ENCODE measurements at places on chromosomes 16 and 17.

DNA sequence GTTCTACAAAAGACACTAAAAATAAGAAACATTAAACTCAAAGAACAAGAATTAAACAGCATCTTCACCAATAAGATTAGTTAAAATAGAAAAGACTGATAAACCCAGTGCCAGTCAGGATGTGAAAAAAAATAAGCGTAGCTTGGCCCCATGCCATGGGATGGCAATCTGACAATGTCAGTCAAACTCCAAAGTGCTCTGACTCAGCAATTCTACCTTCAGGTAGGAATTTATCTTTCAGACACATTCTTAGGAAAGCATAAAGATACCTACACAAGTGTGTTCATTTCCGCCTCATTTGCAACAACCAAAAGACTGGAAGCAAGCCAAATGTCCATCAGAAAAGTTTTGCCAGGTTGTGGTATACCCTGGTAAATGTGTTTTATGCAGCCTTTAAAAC is 9.1 kb upstream of the MPO start:
- no peak for DNase-seq

DNA sequence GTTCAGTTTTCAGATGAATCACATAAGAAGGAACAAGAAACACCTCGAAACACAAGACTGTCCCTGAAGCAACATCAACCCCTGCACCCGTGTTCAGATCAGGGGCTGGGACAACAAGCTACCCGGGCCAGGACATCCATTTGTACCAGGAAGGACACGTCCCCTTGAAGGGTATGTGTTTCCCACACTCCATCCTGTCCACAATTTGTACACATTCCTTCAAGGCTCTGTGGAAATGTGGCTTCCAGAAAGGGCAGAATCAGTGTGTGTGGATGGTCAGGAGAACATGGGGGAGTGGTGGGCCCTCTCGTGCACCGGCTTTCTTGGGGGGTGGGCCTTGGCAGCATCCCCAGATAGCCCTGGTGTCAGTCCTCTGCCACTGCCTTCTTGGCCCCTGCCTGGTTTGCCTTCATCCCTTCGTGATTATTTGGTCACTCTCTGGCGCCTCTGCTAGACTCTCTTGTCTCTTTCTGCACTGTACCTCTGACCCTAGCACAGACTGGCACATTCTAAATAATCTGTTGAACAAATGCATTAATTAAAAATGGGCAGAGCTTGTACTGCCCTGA is 10.3 kb downstream of the KIFC3 start:
- DNase-seq: no peak

DNA sequence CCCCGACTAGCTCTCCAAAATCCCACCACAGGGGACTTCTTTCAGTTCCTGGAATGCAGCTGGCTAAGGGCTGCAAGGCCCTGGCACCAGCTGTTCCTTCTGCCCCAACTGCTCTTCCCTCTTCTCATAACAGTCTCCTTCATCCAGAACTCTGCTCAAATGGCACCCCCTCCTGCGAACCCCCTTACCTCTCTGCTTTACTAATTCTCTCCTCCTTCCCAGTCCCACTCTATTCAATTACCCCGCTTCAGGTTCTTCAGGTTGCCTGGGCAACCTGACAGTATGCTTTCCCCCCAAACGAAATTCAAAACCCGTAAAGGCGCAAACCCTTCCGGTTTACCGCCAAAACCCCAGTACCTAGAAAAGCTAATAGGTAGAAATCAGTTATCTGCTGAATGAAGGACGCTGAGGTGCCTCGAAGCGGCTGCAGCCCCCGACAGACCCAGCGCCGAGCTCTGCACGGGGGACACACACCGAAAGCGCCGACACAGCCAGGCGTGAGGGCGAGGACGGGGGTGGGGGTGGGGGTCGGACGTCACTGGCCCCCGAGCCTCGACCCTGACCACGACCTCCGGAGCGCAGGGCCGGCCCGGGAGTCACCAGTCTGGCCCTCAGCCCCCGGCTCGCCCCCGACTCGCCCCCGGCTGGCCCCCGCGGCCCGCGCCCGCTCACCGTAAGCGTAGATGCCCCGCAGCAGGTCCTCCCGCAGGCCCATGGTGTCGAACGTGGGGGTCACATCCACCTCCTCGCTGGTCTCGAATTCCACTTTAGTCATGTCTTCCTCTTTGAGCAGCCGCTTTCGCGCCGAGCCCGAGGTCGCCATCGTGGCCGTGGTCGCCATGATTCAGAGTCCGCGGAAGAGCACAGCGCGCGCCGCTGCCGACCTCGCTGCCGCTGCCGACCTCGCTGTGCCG is 550 bp downstream of the EIF4A3 start:
- DNase-seq: no peak

DNA sequence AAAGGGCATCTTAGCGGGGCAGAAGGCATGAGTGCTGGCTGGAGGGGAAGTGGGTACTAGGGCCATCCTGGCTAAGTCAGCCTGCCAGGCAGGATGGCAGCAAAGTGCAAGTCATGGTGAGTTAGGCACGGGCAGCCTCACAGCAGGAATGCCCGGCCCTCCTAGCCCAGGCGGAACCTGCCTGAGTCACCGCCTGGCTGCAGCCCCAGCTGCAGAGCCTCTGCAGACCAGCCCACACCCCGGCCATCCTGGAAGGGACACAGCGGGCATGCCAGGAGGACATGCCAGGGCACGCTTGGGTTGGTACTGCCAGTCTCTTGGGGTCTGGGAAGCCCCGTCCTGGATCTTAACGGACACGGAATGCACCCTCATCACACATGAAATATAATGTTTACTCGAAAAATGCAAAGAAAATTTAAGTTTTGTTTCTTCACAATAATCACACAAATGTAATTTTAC is 5.0 kb upstream of the ALDH3A1 start:
- DNase-seq: no peak

DNA sequence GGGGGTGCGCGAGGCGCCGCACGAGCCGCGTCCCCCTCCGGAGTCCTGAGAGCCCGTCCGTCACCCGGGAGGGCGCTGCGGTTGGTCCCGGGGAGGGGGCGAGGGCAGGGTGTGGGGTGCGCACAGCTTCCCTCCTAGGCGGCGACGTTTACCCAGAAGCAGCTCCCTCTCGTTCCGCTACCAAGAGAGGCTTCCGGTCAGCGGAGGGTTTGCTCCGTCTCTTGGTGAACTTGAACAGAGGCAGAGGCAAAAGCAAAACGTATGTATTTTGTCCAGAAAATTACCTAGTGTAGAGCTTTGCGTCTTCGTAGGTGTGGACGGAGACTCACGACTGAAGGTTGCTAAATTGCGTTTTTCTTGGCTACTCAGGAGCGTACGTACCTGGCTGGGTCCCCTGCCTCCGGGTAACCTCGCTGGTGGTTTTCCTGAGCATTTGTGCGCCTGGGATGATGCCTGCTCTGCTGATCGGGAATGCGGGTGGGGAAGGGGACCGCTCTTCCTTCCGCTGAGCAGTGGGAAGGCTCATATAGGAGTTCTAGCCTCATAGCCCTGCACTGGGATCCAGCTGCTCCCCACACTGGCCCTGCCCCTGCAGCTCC is 833 bp downstream of the WSCD1 start:
- no peak for DNase-seq

DNA sequence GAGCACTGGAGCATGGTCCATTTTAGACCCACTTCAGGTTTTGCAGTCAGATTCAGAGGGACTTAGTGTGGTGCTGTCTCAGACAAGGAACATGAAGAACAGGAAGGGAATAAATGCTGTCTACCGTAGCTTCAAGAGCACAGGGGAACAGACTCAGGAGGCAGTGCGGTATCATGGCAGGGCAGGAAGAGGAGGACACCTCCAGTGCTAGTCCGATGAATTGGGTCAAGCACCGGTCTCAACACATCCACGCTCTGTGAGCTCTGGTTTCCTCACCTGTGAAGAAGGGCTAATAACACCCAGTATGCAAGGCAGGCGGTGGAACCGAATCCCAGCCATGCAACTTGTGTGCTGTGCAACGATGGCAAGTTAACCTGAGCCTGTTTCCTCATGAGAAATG is 3.6 kb upstream of the ANKFY1 start:
- no peak for DNase-seq

DNA sequence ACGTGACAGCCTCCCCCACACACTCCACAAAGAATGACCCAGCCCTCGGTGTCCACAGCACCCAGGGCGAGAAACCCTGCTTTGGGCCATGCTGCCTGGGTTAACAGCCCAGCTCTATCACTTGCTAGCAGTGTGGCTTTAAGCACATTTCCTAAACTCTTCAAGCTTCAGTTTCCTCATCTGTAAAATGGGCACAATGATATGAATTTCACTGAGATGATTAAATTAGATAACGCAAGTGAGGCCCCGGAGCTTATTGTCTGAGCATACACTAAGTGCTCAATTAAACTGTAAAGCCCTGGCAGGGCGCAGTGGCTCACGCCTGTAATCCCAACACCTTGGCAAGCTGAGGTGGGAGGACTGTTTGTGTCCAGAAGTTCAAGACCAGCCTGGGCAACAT is 79.4 kb downstream of the LITAF start:
- no peak for DNase-seq

- no peak for DNase-seq
Observed at GRCh38 chr16:56477096-56477878, 25.9 kb downstream of the OGFOD1 start.

- no peak for DNase-seq
Observed at GRCh38 chr16:1119766-1120576, 23.9 kb upstream of the C1QTNF8 start.

DNA sequence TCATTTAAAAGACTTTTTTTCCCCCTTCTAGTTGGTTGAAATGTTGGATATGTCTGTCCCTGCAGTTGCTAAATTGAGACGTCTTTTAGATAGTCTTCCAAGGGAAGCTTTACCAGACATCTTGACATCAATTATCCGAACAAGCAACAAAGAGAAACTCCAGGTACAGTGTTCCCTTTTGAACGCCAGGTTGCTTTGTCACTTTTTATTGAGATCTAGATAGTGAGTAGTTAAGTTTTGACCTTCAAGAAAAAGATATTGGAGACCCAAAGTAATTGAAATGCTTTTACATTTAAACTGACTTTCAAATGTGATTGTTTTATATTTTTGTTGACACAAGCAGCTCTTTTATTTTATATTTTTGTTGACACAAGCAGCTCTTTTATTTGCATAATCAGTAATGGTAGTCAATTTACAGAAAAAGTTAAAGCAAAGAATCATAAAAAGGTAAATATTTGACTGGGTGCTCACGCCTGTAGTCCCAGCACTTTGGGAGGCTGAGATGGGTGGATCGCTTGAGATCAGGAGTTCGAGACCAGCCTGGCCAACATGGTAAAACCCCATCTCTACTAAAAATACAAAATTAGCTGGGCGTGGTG is 9.3 kb upstream of the ABCC11 start:
- DNase-seq: no peak

GRCh38 chr16:1074379-1074649 is 1.8 kb downstream of the SSTR5 start:
- DNase-seq: no peak

GRCh38 chr16:695355-696089 is 5.3 kb upstream of the WDR24 start:
- DNase-seq: peak; percentile 70

- no peak for DNase-seq
Observed at GRCh38 chr17:80061421-80061820, 25.0 kb downstream of the CCDC40 start.

DNA sequence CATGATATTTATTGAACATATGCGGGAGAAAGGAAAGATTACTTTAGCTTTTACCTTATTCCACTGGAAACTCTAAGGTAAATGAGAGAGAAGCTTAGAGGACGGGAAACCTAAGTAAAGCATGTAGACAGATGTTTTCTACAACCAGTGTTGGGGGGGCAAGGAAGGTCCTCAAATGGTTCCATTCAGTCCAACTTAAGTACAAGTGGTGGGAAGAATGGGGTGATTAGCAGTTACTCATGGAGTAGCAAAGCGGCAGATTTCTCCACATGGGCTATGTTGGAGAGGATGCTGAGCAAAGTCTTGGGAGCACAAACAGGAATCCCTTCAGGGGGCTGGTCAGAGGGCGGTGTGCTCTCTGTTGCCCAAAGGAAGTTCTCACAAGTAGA is 78.6 kb downstream of the YPEL2 start:
- no peak for DNase-seq

DNA sequence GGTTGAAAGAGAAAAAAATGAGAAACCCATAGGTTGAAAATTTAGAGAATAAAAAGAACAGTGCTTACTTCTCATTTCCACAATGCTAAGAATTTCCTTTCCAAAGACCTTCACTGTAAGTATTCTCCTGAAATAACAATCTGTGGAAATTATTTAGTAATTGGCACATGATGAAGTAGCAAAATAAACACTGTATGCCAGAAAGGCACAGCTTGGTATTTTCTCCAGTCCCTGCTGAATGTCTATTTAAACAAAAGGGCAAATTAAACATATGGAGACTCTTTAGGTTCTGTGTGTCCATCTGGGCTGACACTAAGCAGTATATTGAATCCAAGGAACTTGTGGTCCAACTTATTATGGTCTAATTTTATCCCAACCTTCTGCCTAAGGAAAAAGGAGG is 46.1 kb downstream of the CHCT1 start:
- DNase-seq: no peak

DNA sequence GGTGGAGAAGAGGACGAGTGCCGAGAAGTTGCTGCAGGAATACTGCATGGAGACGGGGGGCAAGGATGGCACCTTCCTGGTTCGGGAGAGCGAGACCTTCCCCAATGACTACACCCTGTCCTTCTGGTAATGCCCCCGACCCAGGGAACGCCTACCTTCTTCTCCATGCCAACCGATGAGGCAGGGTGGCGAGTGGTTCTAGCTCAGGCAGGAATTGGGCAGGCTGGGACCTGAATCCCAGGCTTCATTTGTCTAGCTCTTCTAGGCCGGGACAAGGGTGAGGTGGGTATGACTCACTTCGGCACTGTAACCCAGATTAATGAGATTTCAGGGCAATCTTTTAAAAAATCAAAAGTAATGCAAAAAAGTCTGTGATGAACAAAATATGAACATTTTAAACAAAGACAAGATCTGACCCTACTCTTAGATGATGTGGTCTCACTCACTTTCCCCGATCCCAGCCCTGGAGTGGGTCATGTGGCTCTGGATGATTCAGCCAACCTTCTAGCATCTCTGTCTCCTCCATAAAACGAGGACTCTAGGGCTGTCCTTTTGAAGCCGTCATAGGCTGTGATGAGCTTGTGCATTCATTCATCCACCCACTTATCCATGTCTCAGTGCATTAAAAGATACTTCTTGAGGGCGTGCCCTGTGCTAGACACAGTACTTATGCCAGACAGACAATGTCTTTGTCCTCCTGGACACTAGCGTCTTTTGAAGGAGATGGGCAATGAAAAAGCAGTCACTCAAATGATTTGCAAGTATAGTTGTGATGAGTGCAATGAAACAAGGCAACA is 102.6 kb downstream of the SDR42E1 start:
- DNase-seq: no peak

DNA sequence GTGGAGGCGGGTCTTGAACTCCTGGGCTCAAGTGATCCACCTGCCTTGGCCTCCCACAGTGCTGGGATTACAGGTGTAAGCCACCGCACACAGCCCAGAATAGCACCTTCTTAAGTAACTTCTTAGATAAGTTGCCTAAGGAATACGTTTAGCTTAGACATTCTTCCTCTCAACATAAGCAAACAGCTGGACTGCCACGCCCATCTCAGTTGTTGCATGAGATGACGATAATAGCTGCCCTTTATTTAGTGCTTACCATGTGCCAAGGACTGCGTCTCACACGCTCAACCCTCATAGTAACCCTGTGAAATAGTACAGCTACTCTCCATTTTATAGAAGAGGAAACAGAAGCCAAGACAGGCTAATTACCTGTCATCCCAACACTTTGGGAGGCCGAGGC is 11.8 kb downstream of the HASPIN start:
- no peak for DNase-seq

GRCh38 chr17:75518201-75518600 is 1.9 kb downstream of the TSEN54 start:
- DNase-seq: peak; percentile 71

Data from B cell (primary cell).